ENCODE measurements at places on chromosomes 7 and 10.

DNA sequence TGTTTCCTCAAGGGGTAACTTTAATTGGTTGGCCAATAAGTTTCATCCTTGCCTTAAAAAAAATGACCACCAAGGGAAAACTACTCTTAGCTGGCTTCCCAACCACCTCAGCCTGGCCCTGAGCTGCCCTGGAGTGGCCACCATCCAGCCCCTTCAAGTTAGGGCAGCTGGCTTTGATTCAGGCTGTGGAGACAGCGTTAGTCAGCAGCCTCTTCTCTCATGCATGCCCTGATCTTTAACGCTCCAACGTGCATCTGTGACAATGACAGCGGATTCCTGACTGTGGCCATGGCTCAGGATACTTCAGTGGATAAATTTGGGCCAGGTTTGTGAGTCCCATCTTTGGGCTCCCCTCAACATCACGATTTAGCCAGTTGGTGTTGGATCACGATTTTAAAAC, 111.6 kb downstream of the RBM20 start:
- DNase-seq, result no peak

DNA sequence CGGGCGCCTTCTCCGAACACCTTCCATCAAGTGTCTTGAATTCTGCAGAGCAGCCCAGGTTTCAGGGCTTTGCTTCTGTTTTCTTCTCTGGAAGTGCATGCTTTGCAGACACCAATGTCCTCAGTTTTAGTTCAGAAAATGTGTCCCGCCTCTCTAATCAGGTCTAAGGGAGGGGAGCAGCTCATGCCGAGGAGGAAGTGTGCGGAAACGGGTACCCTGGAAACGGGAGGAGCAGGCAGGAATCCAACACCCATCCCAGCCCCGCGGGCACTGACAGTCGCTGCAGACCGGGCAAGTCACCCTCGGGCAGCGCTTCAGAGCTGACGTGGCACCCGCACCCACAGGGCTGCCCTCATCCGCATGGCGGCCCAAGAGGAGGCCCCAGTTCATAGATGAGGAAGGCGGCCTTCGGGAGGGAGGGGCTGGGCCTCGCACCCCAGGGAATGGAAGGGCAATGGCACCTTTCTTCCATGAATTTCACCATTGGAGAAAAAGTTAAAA, 338.7 kb downstream of the DNAJB6 start:
- DNase-seq, result no peak

DNA sequence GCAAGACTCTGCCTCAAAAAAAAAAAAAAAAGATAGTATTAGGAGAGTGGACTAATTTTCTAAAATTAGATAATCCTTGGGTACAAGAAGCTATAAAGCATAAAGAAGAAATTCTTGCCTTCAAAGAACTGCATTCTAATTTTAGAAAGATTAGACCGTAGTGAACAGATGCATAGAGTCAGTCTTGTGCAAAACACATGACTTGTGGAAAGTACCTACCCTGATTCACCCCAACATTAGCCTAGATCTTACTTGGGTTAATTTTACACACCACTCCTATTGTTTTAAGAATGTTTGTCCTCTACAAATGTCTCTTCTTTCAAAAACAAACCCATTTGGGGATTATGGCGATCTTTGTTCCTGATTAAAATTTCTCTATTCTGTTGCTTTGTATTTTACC, 38.9 kb upstream of the SP8 start:
- no peak for DNase-seq

DNA sequence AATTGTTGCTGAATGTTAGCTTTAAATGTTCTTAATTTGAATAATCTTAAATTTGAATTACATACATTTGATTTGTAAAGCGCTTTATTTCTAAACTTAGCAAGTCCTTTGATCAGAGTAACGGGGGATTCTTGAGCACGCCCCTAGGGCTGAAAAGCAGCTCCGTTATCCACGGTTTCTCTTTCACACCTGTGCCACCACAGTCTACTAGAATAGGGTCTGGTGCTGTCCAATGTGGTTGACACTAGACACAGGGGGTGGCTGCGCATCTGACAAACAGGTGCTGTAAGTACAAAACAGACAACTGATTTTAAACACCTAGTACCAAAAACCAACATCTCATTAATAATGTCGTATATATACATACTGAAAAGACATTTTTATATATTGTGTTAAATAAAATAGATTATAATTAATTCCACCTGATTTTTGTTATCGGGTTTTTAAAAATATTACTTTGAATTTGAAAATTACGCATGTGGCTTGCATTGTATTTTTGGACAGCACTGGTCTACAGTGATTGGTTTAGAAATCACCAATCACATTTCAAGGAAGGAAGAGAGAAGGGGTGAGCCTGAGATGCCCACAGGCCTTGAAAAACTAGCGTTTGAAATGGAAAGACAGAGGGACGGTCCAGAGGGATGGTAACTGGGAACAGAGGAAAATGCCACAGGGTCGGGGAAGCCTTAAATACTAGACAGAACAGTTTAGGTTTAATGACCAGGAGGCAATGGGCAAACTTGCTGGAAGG, 7.3 kb downstream of the SEPHS1 start:
- DNase-seq, result peak; percentile 29

DNA sequence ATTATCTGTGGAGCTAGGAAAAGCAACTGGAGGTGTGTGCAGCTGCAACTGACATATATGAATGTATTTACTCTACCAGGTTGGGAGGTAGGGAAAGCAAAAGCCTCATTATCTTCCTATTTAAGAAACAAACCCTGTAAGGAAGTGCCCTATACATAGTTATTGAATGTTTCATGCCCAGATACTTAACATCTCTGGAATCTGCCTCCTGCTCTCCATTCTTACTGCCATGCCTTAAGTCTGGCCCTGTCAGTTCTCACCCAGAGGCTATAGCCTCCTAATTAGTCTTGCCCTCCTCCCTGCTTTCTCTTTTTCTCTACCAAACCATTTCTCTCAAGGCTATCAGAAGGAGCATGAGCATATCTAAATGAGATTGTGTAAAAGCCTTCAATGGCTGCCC, 542.6 kb upstream of the LRRN3 start:
- no peak for DNase-seq

DNA sequence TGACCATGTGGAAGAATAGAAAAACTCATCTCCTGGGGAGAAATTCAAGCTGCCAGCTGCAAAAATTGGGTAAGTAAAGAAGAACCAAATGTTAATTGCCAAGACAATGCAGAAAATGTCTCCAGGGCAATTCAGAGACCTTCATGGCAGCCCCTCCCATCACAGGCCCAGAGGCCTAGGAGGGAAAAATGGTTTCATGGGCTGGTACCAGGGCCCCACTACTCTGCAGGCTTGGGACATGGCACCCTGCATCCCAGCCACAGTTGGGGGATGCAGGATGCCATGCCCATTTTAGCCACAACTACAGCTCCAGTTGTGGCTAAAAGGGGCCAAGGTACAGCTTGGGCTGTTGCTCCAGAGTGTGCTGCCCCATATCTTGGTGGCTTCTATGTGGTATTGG, 20.9 kb upstream of the MKLN1 start:
- DNase-seq, result no peak

GRCh38 chr10:52484206-52485065, 170.4 kb downstream of the DKK1 start:
- DNase-seq, result no peak

GRCh38 chr10:74419958-74420375, 268.9 kb downstream of the ADK start:
- peak; percentile 44 for DNase-seq

DNA sequence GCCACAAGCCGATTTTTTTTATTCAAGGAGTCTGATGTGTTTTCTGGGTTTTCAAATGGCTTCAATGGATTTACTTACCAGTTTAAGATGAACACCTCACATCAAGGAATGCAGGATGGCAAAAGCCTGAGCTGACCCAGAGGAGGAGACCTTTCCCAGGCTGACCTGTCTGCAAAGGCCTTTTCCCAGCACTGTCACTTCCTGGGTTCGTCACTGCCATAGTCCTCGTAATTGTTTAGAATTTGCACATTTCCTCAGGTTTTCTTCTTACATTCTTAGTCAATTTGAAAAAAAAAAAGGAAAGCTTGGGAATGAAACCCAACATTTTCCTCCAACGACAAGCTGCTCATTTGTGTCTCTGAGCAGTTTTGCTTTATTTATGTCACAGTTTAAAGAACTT, 42.0 kb downstream of the PTER start:
- DNase-seq, result no peak

Data from CD4-positive, alpha-beta T cell treated with Interleukin-6 for 4 hours (primary cell).